SW 1271 (cell line): ENCODE measurements at places on chromosomes 3 and 15.

GRCh38 chr3:481111-481510 lies 284.5 kb downstream of the CHL1 start:
- no peak for DNase-seq

- no peak for DNase-seq
These were observed 201.1 kb downstream of the AKAP13 start for GRCh38 chr15:85581495-85581894.

DNA sequence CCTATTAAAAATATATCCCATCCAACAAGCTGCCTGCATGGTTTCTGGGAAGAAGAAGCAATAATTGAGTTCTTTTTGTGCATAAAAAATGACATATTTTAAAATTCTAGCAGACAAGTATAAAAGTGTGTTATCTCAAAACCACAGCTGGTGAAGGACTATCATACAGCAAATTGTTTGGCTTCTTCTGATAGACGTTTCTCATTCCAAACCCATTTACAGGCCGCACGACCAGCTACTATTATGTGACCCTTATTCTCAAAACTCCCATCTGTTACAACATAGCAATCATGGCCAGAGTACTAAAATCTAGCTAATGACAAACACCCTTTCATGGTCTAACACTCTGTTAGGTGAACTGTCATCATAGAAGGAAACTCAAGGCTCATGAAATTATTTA lies 21.7 kb downstream of the ETFA start:
- no peak for DNase-seq

DNA sequence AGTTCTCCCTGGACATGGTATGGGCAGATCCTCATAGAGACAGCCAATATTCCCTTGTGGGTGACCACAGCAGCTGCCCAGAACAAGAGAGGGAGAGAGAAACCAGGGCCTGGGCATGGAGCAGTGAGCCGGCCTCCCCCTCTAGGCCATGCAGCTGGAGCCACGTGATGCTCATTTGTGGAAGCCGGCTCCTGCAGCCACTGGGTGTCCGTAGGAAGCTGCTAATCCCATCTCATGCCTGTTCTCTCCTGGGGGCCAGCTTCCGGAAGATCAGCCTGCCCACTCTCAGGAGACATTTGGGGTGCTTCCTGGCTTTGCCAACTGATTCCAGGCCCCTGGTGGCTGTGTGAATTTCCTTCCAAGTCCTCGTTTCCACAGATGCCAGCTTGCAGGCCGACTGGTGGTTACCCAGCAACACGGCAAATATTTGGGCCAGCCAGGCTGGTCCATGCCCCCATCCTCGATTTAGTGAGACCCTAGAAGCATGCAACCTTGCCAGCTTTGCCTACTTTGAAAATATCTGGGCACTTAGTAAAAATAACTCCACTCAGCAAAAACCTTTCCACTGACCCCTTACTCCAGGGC lies 55.3 kb downstream of the LINGO1 start:
- no peak for DNase-seq

GRCh38 chr15:52037889-52038505 lies 19.0 kb downstream of the MAPK6 start:
- DNase-seq = no peak

- no peak for DNase-seq
These were observed 274.1 kb downstream of the OTOL1 start for GRCh38 chr3:161770484-161771386.

DNA sequence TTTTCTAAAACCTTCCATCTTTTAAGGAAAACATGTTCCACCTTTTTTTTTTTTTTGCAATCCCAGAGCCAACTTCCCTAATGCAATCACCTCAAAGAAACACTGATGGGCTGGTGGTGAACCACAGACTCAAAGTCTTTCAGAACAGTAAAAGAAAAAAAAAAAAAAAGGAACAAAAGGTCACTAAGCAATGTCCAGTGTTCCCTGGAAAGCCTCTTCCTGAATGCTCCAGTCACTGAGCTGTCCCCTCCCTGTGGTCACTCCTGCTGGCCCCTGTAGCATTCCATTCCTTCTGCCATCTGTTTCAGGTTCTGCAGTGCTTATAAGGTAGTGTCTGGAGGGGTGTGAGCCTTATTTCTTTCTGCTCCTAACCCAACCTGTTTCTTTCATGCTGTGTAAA lies 53.3 kb downstream of the AAGAB start:
- no peak for DNase-seq

DNA sequence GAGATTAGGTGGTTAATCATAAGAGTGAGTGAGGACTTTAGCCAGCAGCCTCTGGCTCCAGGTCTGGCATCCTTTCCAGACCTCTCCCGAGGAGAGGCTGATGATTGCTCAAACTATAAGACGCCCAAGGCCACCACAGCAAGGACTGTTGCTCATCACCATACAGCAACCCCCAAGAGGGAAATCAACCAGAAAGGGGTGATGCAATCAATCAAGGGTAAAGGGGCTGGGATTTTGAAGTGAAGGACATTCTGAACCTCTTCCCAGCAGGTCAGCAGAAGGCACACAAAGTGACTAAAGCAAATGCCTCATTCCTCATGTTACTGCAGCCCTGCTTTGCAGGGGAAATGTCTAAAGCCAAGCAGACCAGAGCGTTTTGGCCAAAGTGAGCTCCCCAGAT lies 247.3 kb upstream of the IGF1R start:
- DNase-seq = no peak

DNA sequence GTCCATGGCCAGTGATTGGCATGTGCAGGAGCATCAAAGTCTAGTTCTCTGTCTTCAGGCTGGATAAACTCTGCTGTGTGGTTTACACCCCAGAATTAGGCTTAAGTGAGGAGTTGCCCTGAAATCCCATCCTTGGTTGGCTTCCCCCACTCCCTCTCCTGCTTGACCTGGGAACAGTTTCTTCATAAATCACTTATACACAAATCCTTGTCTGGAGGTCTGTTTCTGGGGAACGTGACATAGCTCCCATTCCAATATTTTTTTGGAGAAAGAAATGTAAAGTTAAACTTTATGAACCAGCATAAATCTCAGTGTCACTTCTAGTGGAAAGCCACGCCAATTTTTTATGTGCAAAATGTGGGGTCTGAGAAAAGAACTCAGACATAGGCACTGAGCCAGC lies 98.2 kb downstream of the DCLK3 start:
- DNase-seq = no peak

GRCh38 chr3:194308601-194309449 lies 42.3 kb downstream of the CPN2 start:
- DNase-seq = no peak

GRCh38 chr3:23079976-23080375 lies 123.2 kb upstream of the UBE2E2 start:
- DNase-seq = no peak

- no peak for DNase-seq
These were observed 123.0 kb upstream of the EIF1B start for GRCh38 chr3:40186508-40186907.

DNA sequence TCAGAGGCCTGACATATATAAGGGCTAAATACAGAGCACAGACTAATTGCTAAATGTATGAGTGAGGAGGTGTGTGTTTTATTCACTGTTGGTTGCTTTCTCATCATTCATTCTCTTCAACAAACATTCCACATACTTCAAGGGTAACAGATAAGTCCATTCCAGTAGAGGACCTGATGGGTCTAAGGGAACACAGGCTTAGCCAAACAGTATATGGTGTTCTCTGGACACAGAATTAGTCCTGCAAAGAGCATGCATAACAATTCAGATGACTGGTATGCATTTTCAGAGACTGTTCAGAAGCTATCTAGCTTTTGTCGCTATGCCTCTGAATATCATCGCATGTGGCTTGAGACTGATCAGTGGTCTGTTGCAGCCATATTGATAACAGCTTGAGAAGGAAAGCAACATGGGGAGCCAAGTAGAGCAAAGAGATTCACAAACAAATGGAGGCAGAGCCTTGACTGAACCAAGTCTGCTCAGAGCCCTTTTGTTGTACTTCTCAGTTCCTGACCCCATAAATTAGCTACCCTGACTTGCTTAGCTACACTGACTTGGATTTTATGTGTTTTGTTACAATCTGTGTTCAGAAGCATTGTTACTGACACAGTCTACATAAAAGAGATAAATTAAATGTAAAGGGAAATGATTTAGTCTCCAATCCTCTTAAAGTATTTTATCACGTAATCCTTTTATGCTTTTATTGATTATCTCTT lies 1178.7 kb downstream of the ROBO1 start:
- no peak for DNase-seq

GRCh38 chr3:179454887-179455286 lies 3.6 kb upstream of the GNB4 start:
- no peak for DNase-seq

- DNase-seq = no peak
These were observed 19.5 kb downstream of the SETMAR start for GRCh38 chr3:4322635-4323034.

DNA sequence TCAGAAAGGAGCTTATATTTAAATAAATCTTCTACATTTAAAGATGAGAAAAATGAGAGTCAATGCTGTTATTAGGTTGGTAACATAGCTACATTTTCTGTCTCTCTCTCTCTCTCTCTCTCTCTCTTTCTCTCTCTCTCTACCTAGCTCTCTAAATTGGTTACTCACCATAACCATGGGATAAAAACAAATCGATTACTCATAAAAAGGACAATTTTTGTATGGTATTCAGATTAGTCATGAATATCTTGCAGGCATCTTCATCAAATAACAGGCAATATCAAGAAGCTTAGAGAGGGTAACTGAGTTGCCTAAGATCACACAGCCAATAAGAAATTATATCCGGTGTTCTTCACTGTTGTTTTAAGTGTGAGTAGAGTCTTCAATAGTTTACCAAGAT lies 81.8 kb upstream of the ALCAM start:
- DNase-seq = no peak

GRCh38 chr3:149363053-149363452 lies 14.4 kb downstream of the TM4SF1 start:
- no peak for DNase-seq

- DNase-seq = no peak
These were observed 186.1 kb downstream of the FMN1 start for GRCh38 chr15:33008284-33008995.

GRCh38 chr3:64247991-64248646 lies 22.9 kb upstream of the PRICKLE2 start:
- no peak for DNase-seq

DNA sequence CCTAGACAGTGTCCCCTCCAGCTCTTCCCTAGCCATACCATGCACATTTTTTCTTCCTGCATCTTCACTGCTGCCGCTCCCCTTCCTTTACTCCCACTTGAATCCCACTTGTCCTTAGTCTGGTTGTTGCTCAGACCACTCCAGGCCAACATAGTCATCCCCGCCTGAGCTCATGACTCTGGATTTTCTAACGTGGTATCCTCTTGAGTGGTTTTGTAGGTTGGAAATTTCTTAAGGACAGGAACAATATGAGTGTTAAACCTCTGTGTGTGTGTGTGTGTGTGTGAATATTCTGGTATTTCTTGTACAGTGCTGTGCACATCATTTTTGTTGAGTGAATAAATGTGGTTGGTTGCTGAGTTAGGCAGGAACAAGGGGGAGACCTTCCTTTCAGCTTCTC lies 3.1 kb downstream of the BAHD1 start:
- no peak for DNase-seq

DNA sequence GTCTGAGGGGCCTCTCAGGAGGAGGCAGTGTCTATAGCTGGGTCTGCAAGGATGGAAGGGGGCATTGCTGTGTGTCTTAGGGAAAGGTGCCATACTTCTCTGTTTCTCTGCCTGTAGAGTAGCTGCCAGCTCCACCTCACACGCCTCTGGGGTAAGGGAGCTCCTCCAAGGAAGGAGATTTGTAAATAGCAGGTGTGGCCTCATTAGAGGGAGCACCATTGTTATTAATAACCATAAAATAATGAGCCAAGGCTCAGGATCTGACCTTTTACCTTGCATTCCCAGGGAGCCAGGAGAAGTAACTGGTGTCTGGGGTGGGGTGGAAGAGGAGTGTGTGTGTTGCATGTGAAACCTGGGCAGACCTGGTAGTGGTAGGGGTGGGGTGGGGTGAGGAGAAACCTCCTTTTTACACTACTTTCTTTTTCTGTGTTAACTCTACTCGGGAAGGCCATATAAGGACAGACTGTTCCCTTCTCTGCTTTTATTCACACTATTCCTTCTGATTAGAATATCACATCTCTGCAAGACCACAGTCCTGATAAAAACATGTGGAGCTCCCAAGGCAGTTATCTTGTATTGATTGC lies 2.2 kb upstream of the C15orf39 start:
- no peak for DNase-seq

GRCh38 chr15:78641102-78641748 lies at the start of gene CHRNB4:
CHRNB4 (minus strand) TSS chr15:78641210; CDS start chr15:78641133, 77 bp downstream.
- no peak for DNase-seq

DNA sequence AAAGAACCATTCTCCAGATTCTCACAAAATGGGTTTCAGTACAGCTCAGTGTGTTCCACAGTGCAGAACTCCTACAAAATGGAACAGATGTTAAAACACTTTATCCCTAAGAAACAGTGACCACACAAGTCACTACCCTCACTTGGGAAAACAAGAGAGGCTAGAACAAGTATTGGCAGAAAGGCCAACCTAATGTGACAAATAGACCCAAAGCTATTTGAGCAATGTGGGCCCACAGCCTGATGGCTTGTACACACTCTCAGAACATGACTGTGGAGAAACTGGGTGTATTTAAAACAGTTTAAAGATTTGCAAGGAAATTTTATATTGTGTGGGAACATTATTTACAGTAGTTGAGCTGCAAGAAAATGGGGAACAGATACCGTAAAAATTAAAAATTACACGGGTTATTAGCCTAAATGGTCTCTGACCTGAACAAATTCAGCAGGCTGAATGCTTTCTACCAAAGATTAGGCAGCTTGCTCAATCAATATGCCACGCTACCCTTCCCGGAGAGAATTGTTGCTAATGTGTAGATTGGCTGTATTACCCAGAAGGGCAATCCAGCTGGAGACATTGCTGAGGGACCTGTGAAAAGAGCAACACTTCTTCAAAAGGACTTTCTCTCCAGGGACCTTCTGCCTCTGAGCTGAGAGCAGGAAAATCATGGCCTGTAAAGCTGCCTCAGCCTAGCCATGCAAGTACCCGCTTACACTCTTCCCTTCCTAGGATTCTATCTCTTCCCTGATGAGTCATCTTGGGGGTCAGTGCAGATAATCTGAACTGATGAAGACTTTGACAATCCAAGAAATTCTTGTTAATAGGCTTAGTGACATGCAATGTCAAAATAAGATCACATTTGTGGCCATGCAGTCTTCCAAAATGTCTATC lies 97.1 kb downstream of the STRIT1 start:
- no peak for DNase-seq

DNA sequence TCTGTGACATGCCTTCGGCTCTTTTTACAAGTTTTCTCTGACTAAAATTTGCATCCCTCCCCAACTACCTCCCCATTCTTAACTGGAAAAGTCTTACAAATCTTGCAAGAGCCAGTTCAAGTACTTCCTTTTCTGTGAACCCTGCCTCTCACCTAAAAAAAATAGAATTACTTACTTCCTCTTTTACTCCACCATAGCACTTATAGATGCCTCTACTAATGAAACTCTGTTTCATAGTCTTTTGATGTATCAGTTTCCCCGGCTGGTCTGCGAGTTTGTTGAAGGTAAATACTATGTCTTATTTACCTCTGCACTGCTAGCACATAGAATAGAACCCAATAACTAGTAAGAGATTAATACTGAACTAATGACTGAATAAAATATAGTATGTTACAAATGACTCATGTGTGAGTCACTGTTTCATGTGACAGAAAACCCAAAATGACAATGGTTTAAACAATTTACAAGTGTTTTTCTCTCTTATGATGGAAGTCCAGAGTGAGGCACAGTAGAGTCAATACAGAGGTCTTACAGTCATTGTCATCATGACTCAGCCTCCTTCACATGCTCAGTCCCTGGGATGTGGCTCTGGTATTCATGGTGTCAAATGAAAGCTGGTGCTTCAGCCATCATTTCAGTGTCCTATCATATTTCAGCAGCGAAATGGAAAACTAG lies 393.5 kb downstream of the RSL24D1 start:
- no peak for DNase-seq
